ENCODE measurements at places on chromosomes 4 and X.

GRCh38 chr4:186728631-186729271, 5.1 kb upstream of the FAT1 start:
- DNase-seq: peak; percentile 56

DNA sequence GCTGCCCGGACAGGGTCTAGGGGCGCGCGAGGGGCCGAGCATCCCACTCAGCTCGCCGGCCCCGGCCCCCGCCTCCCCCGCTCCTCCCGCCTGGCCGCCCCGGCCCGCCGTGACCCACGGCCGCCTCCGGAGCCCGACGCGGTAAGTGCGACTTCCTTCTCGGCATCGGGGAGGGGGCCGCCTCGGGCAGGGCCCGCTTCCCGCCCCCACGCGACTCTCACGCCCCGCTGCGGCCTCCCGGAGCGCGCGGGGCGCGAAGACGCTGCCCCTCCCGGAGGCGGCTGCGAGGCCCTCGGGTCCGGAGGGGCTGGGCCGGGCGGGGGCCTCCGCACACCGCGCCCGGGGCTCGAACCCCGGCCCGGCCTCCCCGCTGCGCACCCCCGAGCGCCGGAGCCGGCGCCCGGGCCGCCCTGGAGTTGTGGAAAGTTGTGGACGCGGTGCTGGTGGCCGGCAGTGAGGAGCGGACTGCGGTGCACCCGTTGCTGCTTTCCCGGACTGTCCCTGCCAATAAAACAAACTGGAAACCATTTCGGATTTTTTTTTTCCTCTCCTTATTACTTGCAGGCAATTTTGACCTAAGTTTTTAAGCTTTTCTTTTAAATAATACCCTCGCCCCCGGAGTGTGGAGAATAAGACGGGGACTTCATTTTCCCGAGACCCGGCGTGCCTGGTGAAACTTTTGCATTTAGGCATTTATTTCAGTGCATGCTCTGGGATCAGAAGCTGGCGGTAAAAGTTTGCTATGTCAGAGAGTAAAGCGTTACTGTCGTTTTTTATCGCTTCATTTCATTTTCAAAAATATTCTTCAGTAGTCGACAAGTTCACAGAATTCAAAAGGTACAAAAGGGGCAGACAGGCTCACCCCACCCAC, 13.0 kb upstream of the TMEM156 start:
- DNase-seq: peak; percentile 14

- peak; percentile 34 for DNase-seq
Observed at GRCh38 chr4:175325230-175325629, 407.1 kb downstream of the ADAM29 start.

DNA sequence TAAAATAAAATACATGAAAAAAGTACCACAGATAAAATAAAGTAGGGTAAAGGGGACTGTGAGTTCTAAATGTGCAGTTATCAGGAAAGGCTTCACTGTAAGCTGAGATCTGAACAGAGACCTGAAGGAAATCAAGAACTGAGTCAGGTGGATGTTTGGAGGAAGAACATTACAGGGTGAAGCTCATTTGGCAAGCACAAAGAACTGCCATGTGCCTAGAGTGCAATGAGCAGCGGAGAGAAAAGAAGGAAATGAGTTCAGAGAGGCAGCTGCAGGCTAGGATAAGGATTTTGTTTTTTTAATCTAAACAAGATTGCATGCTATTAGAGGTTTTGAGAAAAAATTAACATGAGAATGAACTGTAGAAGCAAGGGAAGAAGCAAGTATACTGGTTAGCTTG, 373.1 kb downstream of the STPG2 start:
- no peak for DNase-seq

- no peak for DNase-seq
Observed at GRCh38 chrX:69988955-69989394, 60.8 kb downstream of the AWAT2 start.

DNA sequence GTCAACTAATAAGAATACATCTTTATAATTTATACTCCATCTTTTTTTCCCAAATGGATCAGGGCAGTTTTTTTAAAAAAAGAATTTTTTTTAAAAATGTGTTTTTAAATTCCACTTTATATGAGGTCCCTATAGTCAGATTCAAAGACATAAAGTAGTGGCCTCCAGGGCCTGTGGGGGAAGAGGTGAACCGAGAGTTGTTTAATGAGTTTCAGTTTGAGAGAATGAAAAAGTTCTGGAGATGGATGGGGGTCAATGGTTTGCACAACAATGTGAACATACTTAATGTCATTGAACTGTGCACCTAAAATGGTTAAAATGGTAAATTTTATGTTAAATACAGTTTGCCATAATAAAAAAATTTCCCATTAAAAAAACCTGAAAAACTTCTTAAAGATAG, 53.8 kb downstream of the ZNF827 start:
- no peak for DNase-seq

DNA sequence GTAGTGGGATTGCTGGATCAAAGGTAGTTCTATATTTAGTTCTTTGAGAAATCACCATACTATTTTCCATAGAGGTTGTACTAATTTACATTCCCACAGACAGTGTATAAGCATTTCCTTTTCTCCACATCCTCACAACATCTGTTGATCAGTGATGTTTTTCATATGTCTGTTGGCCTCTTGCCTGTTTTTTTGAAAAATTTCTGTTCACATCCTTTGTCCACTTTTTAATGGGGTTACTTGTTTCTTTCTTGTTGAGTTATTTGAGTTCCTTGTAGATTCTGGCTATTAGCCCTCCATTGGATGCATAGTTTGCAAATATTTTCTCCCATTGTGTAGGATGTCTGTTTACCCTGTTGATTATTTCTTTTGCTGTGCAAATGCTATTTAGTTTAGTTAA, 72.6 kb downstream of the STOX2 start:
- DNase-seq: no peak

DNA sequence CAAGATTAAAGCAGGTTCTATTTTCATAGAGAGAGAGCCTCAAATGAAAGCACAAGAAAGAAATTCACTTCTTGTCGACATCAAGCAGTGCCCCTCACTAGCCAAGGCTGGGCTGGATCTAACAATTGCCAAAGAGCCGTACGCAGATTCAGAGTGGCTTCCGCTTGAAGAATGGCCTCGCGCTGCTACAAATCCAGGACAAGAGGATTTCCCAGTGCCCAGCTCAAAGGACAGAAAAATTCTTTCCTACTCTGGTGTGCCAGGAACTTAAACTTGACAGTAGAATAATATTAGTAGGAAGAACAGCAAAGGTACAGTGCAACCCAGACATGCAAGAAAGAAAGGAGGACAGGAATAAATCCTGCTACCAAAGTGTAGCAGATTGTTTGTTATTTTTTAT, 56.5 kb upstream of the PPARGC1A start:
- no peak for DNase-seq
